Epithelial cell of proximal tubule (primary cell): ENCODE measurements at places on chromosomes 12 and 14. TPM values are rescaled to one million over a fixed set of nuclear protein-coding genes. Genes with fewer than 3 reads are reported as not detected.
A peak's percentile ranks its signal among the peaks of the same experiment; 100 is the strongest.

GRCh38 chr14:23114120-23114458, 5.0 kb downstream of the CEBPE start:
- DNase-seq: no peak

- DNase-seq: no peak
Observed at GRCh38 chr14:69300601-69301221, 40.8 kb downstream of the GALNT16 start.

DNA sequence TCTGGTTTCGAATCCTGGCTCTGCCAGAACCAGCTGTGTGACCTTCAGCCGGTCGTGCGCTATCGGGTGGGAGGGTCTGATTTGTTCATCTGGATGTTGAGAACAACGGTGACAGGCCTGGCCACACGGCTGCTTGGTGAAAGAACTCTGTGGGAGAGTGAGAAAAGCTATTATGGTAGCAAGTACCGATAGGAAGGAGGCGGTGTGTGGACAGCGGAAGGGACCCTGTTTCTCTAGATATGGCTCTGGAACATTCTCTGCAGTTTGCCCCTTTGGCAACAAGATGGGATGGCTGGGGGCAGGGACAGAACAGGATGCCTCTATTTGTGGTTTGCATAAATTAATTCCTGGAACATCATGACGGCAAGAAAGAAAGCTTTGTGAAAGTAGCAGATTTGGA, 347.3 kb downstream of the AACS start:
- DNase-seq: no peak

DNA sequence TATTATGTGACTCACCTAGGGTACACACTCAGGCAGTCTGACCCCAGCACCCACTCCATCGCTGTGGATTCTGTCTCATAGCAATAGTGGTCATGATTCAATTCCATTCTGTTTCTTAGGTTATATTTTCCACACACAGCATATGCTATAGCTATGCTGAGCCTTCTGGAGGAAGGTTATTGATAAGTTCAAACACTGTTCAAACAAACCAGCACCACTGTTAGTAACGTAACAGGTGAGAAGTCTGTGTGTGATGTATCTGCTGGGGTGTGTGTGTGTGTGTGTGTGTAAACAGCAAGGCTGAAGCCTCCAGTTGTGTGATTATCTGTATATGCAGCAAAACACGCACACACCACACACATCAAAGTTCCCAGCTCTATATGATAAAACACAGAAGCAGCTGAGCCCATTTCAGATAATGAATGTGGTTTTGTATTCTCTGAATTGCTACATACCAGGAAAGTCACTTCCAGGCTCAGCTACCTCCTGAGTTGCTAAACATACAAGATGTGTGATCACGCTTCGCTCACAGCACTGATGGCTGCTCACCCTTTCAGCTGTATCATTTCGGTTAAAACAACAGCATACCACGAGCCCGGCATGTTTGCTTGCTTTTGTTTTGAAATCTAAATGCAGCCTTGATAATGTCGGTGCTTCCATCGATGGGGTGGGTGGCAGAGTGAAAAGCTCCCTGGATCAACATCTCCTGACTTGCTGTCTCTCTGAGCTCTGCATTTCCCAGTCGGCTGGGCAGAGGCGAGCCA, 6.8 kb upstream of the SYNE3 start:
- DNase-seq: no peak

DNA sequence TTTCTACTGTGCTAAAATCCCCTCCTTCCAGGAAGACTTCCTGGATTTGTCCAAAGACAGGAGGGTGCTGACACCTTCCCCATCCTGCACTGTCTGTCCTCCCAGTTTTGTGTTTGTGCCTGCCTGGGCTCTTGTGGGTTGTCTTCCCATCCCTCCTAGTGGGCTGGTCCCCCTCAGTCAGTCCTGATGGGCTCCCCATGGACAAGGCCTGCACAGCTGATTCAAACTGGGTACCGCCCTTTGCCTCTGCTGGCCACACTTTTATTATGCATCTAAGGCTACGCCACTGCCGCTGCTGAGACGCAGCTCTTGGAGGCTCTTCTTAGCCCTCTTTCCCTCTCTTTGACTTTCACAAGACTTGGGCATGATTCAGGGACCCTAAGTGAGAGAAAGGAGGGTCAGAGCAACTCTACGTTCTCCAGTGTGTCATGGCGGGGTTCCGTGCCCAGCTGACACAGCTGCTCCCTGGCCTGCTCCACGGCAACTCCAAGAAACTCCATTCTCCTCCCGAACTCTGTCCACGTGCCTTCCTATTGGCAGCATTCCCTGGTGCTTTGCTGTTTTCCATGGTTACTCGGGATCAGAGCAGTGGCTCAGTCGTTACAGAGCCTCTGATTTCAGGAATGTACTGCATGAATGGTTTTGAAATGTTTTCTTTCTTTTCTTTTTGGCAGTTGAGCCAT, 3.8 kb upstream of the KRT85 start:
- peak; percentile 56 for DNase-seq

DNA sequence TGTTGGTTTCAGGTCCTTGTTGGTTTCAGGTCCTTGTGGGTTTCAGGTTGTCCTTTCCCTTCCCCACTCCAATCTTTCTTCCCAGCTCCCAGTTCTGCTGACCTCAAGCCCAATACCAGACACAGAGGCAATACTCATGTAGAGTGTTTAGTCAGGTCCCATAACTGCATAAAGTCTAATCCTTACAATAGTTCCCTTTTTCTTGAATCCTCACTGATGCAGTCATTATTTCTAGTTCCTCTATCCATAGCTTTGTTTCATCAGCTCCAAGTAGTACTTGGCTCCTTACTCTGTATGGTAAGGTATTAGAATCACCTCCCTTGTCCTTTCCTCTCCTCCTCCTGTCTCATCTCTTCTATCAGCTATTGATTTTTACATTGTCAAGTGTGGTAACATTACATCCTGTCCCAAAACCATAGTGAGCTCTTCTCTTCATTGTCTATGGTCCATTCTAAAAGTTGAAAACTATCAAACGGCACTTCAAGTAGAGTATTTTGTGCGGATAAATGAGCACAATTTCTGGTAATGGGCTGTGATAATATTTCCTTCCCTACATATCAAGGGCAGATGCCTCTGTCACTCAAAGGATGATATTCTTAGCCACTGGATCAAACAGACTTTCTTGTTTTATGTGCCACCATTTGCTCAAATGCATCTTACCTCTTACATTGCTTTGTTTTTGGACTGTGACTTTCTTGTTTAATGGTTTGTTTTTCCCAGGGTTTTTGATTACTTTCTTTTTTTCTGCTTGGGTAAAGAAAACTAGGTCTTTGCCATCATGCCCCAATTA, 57.2 kb upstream of the JDP2 start:
- no peak for DNase-seq

- no peak for DNase-seq
Observed at GRCh38 chr12:6201826-6202225, 1.6 kb downstream of the CD9 start.

DNA sequence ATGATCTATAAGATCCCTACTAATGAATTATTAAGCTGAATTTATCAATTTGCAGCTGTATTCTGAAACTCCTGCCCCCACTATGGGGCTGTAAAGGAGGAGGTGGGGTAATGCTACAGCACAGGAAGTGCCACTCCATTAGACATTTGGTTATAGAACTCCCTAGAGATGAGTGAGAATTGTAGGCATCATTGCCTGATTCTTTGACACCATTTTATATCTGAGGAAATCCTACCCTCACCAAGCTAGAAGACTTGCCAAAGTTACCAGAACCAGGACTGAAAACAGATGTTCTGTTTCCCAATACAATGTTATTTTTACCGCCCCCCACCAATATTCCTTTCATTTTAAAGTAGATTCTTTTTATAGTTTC, 182.4 kb downstream of the EGLN3 start:
- DNase-seq: no peak

- no peak for DNase-seq
Observed at GRCh38 chr12:21438643-21439042, 1.2 kb downstream of the PYROXD1 start.

DNA sequence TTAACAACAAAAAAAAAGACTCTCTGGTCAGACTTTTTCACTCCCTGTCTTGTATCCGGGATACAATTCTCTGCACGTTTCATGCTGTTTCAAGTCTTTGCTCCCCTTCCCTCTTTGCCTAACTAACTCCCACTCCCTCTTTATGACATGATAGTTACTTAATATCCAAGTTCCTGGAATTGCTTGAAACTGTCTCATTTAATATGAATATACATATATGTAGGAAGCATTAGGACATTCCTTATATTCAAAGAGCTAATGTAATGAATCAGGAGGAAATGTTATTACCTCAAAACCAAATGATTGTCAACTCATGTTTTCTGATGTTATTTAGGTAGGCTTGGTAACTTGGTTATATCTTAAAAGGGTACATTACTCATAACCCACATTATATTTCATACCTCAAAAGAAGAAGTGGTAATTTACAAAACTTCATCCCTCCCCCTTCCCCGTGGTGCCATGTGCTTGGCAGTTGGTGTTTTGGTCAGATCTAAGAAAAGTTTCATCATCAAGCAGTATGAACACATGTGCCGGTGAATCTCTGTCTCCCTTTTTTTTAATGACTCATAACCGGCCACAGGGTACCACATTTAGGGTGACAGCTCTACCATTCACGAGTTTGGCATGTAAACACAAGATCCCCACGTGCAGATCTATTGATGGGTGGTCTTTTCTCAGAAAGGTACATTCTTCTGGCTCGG, 56.5 kb downstream of the HCAR2 start:
- DNase-seq: no peak

- no peak for DNase-seq
Observed at GRCh38 chr12:118187751-118188435, 52.0 kb downstream of the PEBP1 start.

The ADAM21 gene
- total RNA-seq: 0.22 TPM in 1 of 2 replicates, not detected in the other

The MIPOL1 gene
- total RNA-seq: 5.7 and 6.7 TPM in 2 replicates

The NRL gene
- 0.87 and 1.2 TPM in 2 replicates for total RNA-seq

DNA sequence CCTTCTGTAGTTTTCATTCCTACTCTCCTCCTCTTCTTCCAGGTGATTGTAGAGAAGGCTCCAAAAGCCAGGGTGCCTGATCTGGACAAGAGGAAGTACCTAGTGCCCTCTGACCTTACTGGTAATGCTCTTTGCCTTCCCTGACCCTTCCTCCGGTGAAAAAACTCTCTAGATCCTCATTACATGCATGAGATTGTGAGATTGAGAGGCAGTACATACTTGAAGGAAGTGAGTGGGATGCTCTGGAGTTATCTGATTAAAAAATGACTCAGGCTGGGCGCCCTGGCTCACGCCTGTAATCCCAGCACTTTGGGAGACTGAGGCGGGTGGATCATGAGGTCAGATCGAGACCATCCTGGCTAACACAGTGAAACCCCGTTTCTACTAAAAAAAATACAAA, 5.3 kb downstream of the GABARAPL1 start:
- DNase-seq: no peak

The FOXN4 gene
- total RNA-seq: not detected in 2 replicates

- no peak for DNase-seq
Observed at GRCh38 chr12:42918443-42918842, 328.9 kb upstream of the PRICKLE1 start.
